Activated CD8-positive, alpha-beta T cell treated with anti-CD3 and anti-CD28 coated beads for 36 hours (primary cell): ENCODE measurements at places on chromosomes 1 and 21. TPM values are rescaled to one million over a fixed set of nuclear protein-coding genes. Genes with fewer than 3 reads are reported as not detected.

DNA sequence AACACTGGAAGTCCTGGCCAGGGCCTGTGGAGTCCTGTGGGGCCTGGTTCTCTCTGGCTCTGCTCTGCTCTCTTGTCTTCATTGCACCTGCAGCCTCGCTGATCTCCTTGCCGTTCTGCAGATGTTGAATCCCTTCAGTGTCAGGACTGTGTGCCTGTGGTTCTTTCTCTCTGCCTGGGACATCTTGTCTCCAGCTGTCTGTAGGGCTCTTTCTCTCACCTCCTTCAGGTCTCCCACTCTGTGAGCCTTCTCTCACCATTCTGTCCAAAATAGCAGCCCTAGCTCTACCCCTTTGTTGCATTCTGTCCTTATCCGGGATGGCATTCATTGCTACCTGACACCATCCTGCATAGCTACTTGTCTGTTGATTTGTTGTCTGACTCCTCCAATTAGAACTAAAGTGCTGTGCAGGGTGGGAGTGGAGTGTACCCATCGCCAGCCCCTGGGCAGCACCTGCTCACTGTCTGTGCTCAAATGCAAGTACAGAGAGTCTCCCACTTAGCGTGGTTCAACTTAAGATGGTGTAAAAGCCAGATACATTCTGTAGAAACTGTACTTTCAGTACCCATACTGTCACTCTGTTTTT, 8.9 kb downstream of the PGBD2 start:
- peaks cover 5% of the 10 kb centered on the region for H3K4me1 ChIP-seq
- no peaks in the 10 kb centered on the region for H3K27me3 ChIP-seq
- no peak overlapping the region for H3K4me3 ChIP-seq
- H3K36me3 ChIP-seq = peaks cover 19% of the 10 kb centered on the region

DNA sequence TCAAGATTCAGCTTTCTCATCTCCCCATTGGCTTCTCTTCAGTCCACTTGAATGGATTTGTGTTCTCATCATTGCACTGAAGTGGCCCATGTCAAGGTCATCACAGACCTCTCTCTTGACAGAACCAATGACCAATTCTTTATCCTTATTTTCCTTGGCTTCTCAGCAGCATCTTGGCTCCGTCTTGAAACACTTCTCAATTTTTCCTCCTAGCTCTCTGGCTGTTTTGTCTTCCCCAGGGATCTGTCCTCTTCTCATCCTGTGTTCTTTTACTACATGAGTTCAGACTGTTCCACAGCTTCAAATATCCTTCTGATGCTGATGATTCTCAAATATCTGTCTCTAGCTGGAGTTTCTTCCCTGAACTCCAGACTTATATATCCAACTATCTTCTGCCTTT, 78.6 kb downstream of the COLGALT2 start:
- H3K36me3 ChIP-seq = no peaks in the 10 kb centered on the region
- H3K27me3 ChIP-seq = no peaks in the 10 kb centered on the region
- peaks cover 26% of the 10 kb centered on the region for H3K4me1 ChIP-seq
- DNase-seq = no peak

GRCh38 chr1:114034567-114035303, 55.5 kb downstream of the OLFML3 start:
- no peak overlapping the region for H3K4me3 ChIP-seq
- DNase-seq = no peak
- H3K36me3 ChIP-seq = no peaks in the 10 kb centered on the region
- H3K27me3 ChIP-seq = no peaks in the 10 kb centered on the region

Gene LRRC39
- 0.92 TPM for total RNA-seq

DNA sequence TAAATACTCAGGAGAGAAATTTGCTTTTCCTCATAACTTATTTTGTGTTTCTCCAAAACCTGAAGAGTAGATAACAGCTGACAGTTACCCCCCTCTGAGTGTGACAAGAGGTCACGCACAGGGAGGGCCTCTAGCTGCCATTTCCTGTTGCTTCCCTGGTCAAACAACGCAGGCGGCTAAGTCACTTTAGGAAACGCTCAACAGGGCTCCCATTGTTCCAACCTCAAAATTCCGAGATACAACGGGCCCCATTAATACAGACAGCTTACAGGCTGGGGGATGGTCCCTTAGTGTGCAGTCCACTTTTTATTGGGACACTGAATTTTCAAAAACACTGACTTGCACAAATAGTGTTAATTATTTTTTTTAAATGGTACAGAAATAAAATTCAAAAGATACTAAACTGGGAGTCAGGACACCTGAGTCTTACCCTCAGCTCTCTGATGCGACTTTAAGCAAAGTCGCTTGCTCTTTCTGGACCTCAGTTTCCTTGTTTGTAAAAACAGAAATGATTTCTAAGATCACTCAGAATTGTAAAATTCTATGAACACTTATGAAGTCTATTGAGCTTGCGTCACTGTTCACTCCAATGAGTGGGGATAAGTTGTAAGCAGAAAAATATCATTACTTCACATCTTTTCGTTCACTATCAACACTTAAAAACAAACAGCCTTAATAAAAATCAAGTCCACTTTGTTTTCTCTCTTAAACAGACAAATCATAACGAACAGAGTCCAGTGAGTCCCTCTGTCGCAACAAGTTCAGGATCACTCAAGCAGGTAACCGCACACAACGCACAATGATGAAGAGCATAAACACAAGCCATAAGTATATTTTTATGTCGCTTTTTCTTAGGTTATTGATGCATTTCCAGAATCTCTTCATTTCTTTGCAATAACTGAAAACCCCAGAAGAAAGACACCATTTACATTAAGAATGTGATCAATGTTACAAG, 13.5 kb downstream of the LZIC start:
- H3K27me3 ChIP-seq = no peaks in the 10 kb centered on the region
- peaks cover 20% of the 10 kb centered on the region for H3K36me3 ChIP-seq
- H3K27ac ChIP-seq = no peak overlapping the region
- H3K4me1 ChIP-seq = no peaks in the 10 kb centered on the region
- DNase-seq = no peak

- no peaks in the 10 kb centered on the region for H3K4me1 ChIP-seq
- no peak overlapping the region for H3K27ac ChIP-seq
- no peak for DNase-seq
- no peaks in the 10 kb centered on the region for H3K36me3 ChIP-seq
- no peaks in the 10 kb centered on the region for H3K27me3 ChIP-seq
Observed at GRCh38 chr1:46415514-46415913, 21.4 kb downstream of the FAAH start.

- no peaks in the 10 kb centered on the region for H3K4me1 ChIP-seq
- H3K27ac ChIP-seq = no peak overlapping the region
- no peak overlapping the region for H3K4me3 ChIP-seq
- no peak for DNase-seq
Observed at GRCh38 chr1:165551469-165551868, 7.7 kb downstream of the LRRC52 start.

GRCh38 chr1:161074676-161075368, 5.1 kb upstream of the ARHGAP30 start:
- no peaks in the 10 kb centered on the region for H3K27me3 ChIP-seq
- H3K36me3 ChIP-seq = no peaks in the 10 kb centered on the region
- no peak for DNase-seq
- H3K4me3 ChIP-seq = no peak overlapping the region
- no peak overlapping the region for H3K27ac ChIP-seq

Gene KCNT2
- not detected for total RNA-seq

Gene NEGR1
- total RNA-seq = not detected

- no peak for DNase-seq
- H3K4me3 ChIP-seq = no peak overlapping the region
- H3K27ac ChIP-seq = no peak overlapping the region
- no peaks in the 10 kb centered on the region for H3K27me3 ChIP-seq
Observed at GRCh38 chr21:39559511-39559910, 53.2 kb upstream of the B3GALT5 start.

- H3K27me3 ChIP-seq = no peaks in the 10 kb centered on the region
- peak; percentile 25 for DNase-seq
- H3K36me3 ChIP-seq = no peaks in the 10 kb centered on the region
- H3K27ac ChIP-seq = no peak overlapping the region
Observed at GRCh38 chr21:45555557-45556301, 13.5 kb upstream of the SLC19A1 start.

DNA sequence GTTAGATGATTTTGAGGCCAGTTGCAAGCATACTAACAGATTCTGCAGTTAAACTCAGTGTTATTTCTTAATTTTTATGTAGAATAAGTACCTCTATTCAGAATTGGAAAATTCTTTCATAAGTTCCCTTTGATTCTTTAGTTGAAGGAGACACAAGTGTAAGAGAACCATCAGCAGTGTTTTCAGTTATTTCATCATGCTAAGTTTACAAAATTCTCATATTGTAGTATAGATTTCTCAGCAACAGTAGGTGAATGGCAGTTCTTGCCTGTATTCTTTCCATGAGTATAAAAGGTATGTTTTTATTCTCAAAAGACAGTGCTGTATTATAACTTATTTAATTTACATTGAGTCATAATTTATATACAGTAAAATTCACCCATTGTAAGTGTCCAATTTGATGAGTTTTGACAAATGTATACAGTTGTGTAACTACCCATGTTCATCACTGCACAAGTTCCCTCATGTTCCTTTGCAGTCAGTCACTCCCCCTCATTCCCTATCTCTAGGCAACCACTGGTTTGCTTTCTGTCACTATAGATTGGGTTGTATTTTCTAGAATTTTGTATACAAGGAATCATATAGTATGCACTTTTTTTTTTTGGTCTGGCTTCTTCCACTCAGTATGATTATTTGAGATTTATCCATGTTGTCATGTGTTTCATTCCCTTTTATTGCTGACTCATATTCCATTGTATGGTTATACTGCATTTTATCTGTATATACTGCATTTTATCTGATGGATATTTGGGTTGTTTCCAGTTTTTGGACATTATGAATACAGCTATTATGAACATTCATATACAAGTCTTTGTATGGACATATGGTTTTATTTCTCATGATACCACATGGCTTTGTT, 3.9 kb downstream of the RPS6KC1 start:
- H3K27ac ChIP-seq = no peak overlapping the region
- H3K36me3 ChIP-seq = peaks cover 7% of the 10 kb centered on the region
- DNase-seq = no peak
- no peaks in the 10 kb centered on the region for H3K27me3 ChIP-seq
- H3K4me3 ChIP-seq = no peak overlapping the region

Gene NFIA
- total RNA-seq = 2.4 TPM

Gene ATP6V1G3
- not detected for total RNA-seq
